ENCODE measurements at places on chromosomes 6 and 20.

DNA sequence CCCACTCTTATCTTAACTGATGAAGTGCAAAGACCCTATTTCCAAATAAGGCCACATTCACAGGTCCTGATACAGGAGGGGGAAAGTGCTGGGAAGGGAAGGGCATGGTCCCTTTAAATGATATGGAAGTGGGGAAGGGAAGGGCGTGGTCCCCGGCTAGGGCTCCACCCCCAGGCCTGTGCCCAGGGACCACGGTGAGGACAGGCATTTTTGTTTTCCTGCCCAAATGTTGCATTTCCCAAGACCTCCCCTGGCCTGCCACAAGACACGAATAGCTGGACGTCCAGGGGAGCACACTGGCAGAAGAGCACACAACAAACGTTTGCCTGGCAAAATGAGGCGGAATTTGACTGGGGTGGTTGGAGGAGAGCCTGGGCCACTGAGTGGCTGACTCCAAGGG lies 16.1 kb upstream of the HFE start:
- no peak for DNase-seq

DNA sequence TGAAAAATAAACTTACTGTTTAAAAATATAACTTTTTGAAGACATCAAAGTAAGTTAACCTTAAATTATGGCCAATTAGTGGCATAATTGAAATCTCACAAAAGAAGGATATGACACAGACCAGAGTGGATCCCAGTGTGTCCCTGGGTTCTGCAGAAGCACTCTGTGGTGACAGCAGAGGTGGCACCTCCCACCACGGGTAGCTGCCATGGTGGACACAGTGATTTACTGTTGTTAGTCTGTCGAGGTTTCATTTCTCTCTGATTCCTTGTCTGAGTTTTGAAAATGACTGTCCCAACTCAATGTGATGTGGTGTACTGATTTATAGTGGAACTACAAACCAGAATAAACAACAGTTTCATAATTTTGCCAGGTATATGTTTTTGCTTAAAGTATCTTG lies 76.5 kb downstream of the TULP4 start:
- no peak for DNase-seq

- DNase-seq: no peak
Measured at GRCh38 chr20:63534831-63535651, 2.1 kb downstream of the PTK6 start.

DNA sequence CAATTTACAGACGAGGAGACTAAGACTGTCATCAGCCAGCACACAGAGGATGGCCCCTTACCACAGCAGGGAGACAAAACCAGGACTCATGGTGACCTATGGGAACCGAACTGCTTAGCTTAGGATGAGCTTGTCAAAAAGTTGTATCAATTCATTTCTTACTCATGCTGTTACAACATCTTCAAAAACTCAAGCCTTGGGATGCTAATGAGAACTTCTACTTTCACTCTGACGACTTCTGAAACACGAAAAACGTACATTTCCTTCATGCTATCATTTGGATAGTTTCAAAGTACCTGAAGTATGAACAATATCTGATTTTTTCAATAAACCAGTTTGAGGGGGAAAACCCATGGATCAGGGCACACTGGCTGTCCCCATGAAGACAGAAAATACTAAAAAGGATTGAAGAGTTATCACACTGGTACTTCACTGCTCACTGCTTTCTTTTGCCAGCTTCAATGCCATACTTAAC lies 31.9 kb downstream of the HIVEP2 start:
- no peak for DNase-seq

DNA sequence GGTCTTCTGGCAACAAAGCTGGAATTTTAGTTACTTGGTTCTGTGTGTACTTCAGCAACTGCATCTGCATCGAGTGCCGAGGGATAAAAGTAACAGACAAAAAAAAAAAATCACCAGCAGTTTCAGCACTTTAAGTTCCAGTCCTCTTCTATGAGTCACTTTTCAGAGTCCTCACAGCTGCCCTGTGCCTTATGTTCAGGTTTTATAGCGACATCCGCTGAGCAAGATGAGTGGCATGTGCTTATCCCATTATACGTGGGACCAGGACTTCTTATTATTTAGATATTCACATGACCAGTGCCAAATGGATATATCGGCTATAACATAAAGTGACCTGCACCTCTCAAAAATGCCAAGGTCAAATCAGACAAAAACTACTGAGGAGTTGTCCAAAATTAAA lies 242.9 kb downstream of the FOXA2 start:
- DNase-seq: no peak

DNA sequence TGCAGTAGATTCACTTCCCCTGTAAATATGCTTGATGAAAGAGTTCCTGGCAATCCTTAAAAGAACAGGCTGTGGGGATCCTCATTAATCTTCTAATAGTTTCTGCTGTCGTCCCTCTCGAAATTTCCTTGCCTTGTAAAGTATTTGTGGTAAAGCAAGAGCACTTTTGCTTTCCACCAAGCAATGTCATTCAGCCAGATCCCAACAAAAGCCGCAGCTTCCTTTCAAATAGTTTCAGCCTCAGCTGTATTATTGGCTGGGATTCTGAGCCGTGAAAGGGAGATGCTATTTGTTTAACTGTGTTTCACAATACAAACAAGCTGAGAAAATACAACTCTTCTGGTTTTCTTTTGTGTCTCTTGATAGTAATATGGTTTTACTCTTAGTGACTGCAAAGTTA lies 48.9 kb upstream of the EPHA7 start:
- DNase-seq: no peak

GRCh38 chr6:122548281-122548680 lies 61.9 kb upstream of the PKIB start:
- DNase-seq: no peak
